Tibial nerve (tissue), 4 donors: ENCODE measurements at places on chromosomes 13 and 19.

- no peak for DNase-seq
Measured at GRCh38 chr19:678791-679388, 2.7 kb downstream of the FSTL3 start.

GRCh38 chr19:46834121-46834520 is 16.5 kb downstream of the AP2S1 start:
- no peak for DNase-seq

DNA sequence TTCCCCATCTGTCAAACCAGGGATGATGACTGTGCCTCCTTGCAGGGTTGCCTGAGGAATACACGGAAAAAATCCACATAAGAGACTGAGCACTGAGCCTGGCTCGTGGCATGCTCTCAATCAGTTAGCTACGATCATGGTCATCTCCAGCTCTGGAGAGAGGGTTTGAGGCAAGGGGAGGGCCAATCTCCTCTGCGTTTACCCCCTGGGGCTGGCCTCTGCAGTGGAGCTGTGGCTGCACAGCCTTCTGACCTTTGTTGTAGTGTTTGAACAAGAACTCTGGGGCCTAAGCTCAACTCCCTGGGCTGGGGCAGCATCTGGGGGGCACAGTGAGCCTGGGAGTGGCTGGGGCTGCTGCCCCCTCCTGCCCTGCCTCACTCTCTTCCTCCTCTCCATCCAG is 5.9 kb downstream of the LRRC4B start:
- no peak for DNase-seq

DNA sequence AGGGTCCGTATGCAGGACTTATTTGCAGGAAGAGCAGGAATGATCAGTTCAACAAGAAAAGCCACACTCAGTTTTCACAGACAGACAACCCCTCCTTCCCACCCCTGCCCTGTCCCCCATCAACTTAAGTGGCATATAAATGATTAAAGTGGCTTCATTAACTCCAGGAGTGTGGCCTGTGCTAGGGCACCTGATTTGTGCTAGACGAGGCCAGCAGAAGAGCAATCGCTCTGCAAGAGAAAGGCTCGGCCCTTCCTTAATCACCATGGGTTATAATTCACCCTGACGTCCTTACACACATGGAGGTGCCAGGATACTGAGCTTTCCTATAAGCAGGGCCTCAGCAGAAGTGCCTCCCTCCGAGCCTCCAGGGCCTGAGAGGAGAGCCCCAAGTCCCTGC is 14.6 kb downstream of the C19orf12 start:
- DNase-seq = no peak

- no peak for DNase-seq
Measured at GRCh38 chr19:39144290-39145071, 18.9 kb downstream of the PAK4 start.

DNA sequence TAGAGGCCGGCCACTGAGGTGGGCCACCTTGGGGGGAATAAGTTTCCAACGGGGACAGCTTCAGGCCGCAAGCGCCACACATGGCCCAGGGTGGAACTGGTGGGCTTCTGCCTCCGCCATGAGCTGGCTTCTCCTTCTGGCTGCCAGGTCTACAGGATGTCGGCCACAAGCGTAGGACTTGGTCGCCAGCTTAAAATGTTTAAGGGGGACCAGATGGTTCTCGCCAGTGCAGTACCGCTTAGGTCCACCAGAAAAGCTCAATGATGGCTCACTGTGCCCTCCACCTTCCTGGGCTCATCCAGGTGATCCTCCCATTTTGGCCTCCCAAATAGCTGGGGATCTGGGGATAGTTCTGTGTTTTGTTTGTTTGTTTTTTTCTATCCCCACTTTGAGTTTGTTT is 38.7 kb upstream of the ZNF254 start:
- DNase-seq = no peak

DNA sequence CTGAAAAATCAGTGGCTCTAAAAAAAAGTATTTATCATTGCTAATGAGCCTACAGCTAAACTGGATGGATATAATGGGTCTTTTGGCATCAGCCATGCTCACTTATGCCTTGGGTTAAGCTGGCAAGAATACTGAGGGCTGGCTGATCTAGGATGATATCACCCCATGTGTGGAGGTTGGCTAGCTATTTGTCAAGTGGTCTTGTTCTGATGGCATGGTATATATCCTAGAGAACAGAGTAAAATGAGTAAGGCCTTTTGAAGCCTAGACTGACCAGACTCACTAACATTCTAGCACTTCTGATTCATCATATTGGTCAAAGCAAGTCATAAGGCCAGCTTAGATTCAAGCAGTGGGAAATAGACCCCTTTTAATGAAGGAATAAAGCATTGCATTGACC is 383.0 kb downstream of the SLITRK1 start:
- no peak for DNase-seq
